Stimulated activated CD4-positive, alpha-beta T cell treated with anti-CD3 and anti-CD28 coated beads, Interleukin-1b, Interleukin-23, amount 100 ng/mL, for 1 hour (primary cell): ENCODE measurements at places on chromosomes 3 and 15.

GRCh38 chr15:70512772-70513362, 250.5 kb downstream of the UACA start:
- DNase-seq, result no peak

DNA sequence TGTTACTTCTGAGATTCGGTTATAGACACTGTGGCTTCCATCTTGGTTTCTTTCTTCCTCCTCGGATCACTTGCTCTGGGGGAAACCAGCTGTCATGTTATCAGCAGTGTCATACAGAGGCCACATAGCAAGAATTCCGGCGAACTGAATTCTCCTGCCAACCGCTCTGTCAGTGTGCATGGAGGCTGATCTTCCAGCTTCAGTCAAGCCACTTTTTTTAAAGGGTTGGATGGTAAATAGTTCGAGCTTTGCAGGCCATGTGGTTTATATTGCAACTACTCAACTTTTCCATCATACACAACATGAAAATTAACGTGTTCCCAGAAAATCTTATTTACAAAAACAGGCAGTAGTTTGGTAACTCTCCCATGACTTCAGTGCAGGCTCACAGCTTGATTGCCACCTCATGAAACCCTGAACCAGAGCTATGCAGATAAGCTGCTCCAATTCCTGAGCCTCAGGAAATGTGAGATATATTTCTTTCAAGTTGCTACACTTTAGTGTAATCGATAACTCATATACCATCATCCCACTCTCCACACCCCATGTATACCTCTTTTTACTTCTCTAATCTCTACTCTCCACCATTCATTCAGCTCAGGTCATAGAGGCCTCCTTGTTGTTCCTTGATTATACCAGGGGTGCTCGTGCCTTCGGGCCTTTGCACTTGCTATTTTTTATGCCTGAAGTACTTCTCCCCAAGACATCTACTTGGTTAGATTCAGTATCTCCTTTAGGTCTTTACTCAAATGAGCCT, 7.2 kb downstream of the RPL22L1 start:
- no peak for DNase-seq

DNA sequence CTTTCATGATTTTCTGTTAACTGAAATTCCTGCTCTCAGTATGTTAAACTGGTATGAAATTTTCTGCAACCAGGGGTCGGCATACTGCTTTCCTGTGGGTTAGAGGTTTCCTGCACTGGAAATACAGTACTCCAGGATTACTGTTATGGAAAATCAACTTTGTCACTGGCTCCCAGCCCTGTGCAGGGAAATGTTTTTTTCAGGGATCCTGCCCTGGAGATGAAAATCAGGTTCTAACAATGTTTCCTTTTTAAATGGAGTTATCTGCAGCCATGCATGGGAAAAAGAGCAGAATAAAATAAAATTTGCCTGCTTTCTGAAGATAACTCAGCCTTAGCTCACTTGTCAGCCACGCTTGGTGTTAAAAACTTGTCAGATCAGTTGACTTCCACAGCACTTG, 220.4 kb downstream of the IL5RA start:
- DNase-seq, result no peak

- DNase-seq, result no peak
Observed at GRCh38 chr3:59820352-59820934, 770.6 kb upstream of the CFAP20DC start.

DNA sequence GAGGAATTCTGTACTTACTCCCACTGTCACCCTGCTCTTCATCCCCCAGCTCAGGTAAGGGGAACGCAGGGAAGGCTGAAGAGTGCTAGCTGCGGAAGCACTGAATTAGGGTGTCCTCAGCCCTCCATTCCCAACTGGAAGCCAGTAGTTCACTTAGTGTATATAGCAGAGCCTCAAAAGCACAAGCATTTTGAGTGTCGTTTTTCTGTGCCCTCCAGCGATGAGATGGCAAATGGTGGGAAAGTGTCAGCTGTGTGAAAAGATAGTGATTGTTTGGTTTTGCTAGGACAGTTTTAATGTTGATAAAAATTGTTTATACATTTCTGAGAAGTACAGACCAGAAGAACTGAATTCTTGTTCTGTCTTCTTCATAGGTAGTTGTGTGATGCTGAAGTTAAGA, 10.8 kb downstream of the MRPS22 start:
- no peak for DNase-seq

GRCh38 chr3:187207624-187208023, 10.3 kb downstream of the RTP1 start:
- no peak for DNase-seq

GRCh38 chr15:36803773-36804172, 224.3 kb downstream of the CDIN1 start:
- DNase-seq, result no peak

DNA sequence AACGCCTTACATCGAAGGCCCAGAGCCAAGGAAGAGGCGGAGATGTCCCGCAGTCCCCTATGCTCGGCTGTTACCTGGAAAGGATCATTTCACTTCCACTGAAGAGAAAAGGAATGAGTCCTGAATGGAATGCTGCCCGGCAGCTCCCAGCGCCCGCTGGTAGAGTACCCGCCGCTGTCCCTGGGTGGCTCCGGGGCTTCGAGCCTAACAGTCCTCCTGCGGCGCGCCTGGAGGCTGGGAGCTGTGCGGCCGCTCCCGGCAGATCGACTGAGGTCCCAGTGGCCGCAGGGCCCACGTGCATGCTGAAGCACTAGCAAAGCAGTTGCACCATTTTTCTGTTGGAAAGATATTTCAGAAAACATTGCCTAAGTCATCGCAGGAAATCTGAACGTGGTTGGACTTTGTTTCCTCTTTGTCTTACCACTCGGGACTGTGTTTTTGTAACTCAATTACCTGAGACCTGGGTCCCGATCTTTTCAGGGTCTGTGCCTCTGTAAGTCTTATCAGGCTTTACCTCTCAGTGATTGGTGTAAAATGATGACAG, 984 bp downstream of the RNU6-1 start:
- DNase-seq, result no peak

DNA sequence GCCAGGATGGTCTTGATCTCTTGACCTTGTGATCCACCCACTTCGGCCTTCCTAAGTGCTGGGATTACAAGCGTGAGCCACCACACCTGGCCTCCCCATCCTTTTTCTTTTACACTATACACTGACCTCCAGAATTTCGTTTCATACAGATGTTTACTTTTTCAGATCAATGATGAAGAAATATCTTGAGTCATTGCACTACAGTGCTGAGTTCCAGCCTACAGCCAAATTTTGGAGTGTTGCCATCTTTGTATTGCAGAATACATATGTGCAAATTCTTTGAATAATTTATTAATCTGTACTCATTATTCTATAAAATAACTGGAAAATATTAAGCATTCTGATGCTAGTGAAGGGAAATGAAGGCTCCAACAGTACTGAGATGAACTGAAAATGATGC, 12.5 kb downstream of the ZPLD1 start:
- DNase-seq, result no peak

GRCh38 chr15:46177219-46177618, 542.4 kb downstream of the SQOR start:
- no peak for DNase-seq

DNA sequence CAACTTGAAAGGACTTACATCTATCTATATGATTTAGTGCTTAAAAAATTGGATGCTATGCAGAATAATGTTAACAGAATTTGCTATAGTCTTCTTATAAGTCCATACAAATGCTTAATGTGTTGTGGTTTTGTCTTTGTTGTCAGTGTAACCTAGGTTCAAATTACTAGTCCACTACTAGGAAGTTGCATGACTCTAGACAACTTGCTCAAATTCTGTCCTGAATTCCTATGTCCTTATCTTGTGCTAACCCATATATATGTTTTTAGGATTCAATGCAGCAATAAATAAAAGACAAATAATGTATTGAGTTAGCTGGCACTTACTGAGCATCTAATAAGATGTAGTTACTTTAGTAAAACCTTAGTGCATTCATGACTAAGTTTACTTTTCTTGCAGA, 276.5 kb upstream of the KCNMB2 start:
- no peak for DNase-seq

- DNase-seq, result no peak
Observed at GRCh38 chr3:106092792-106093191, 224.0 kb upstream of the CBLB start.

- DNase-seq, result no peak
Observed at GRCh38 chr3:72338082-72338941, 509.9 kb downstream of the SHQ1 start.
